ENCODE measurements at places on chromosomes 2 and 18.

- DNase-seq, result no peak
Observed at GRCh38 chr2:218266316-218266979, 3.5 kb downstream of the AAMP start.

- no peak for DNase-seq
Observed at GRCh38 chr2:231357931-231358330, 37.6 kb upstream of the B3GNT7 start.

DNA sequence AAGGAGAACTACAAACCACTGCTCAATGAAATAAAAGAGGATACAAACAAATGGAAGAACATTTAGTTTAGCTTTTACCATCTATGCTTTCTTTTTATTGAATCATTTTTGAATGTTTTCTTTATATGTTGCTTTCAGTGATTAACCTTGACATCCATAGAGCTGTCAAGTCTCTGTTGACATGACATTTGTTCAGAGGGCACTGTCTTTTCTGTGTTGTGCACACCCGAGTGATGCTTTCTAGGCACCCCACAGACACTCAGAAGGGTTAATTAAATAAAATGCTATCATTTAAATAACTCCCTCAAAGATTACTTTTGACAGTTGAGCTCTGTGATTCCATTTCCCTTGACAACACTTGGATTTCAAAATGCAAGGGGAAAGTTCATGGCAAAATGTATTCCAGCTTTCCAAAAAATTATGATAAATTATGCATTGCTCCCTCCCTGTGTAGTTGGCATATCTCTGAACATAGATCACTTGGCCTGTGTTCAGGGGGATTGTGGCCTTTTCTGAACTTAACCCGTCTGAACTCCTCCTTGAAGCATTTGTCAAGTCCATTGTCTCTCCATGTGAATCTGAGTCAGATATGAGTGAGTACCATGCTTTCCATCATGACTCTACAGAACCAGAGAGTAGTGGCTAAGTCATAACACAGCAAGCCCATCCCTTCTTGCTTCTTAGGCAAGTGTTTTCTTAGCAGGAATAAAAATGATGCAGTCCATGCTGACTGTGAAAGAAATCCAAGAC lies 372.6 kb downstream of the RPRM start:
- no peak for DNase-seq

DNA sequence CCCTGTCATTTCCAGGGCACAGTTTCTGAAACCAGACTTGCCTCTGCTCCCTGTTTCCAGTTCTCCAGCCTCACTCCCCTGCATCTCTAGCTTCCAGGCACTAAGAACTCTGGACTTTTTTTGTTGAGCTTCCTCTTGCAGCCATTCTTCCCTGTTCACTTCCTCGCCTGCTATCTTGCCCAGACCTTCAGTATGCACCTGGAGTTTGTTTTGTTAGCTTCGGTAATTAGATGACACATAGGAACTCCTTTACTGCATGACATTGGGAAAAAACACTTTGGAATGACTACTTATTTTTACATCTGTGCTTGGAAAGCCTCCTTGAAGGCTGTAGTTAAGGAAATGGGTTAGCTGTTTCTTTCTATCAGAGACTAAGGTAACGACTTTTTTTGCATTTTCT lies 35.2 kb downstream of the OTOF start:
- DNase-seq, result no peak

DNA sequence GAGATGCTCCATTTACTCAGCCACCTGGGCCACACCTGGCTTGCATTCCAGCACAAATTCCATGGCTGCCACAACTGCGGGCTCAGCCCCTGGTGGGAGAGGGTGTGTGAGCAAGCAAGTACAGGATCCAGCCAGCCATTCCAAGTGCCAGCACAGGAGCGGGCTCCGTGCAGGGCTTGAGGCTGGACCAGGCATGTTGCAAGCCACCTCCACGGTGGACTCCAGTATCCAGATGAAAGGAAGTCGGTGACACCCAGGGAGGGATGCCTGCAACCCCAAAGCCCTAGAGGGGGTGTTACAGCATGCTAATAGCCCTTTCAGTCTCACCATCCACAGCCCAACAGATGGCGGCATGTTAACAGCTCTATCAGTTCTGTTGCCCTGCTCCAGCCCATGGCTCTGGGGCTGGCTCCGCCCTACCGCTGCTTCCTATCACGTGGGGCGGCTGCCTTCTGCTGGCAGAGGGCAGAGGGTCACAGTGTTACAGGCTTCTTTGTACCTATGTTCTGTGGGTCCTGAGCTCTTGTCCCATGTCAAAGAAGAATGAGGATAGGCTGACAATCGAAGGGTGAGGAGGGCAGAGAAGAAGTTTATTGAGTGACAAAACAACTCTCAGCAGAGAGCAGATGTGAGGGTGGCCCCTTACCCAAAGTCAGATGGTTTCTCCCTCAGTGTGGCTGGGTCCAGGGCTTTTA lies 11.7 kb upstream of the GORASP2 start:
- DNase-seq, result no peak

DNA sequence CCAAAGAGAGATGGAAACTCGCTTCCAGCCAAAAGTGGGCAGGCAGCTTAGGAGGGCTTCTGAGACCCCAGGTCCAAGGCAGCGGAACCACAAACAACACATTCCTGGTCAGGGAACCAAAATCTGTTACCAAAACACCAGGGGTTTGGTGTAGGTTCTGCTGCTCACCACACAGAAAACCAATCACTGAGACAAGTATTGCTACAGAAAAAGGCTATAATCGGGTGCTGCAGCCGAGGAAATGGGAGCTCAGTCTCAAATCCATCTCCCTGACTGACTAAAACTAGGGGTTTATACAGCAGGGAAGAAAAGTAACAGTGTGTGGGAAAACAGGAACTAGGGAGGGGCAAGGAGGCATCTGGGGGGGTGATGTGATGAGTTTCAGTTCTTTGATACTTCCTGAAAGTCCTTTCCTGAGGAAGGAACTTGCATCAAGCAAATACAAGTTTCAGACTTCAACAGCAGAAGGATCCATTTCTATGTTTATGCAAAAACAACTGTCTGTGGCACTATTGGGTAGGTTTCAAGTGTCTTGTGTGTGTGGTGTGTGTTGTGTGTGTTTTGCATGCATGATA lies 108.0 kb downstream of the FAM168B start:
- DNase-seq, result no peak

DNA sequence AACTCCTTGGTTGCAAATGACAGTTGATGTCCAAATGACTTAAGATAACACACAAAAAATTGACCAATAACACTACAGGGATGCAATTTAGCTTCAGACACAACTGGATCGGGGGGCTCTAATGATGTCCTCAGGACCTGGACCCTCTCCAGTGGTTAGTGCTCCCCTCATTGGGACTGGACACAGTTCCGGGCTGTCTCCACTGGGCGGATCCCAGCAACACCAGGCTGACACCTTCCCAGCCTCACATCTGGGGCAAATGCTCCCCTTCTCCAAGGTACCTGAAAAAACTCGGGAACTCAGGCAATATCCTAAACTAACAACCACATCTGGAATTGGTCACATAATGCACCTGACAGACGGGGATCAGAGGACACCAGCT lies 48.7 kb downstream of the PSMG2 start:
- DNase-seq, result no peak

GRCh38 chr18:10953672-10954071 lies 195.7 kb downstream of the PIEZO2 start:
- DNase-seq, result no peak

- no peak for DNase-seq
Observed at GRCh38 chr2:233791883-233792329, 13.8 kb downstream of the MROH2A start.

DNA sequence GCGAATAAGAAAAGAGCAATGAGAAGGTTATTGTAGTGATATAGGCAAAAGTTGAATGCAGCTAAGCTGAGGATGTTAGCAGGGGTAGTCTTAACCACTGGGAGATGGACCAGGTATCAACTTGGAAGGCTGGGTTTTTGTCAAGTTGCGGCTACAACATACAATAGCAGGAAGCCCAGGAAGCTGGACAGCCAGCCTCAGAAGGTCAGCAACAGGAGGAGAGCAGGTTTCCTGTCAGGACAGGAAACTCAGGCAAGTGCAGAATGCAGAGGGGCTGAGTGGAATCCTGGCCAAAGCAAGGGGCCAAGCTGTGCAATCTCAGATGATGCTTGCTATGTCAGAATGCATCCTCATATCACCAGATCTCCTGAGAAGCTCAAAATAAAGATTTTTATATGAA lies 530.0 kb upstream of the ID2 start:
- DNase-seq, result no peak

DNA sequence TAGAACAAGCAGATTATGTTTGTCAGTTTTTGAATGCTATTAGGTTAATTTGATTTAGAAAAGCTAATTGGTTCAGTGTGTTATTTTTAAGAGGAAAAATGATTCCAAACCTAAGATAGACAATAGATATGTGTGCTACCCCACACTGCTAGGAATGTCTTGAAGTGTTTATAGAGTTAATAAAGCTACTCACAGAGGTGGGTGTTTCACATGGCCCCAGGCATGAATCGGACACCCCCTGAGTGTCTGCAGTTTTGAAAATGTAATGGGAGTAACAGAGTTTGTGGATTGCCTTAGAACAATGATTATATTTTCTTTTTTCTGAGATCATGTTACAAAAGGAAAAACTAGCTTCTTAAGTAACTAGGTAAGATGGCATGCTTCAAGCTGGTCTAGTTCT lies 348.3 kb downstream of the ADCYAP1 start:
- no peak for DNase-seq

- DNase-seq, result no peak
Observed at GRCh38 chr2:222752746-222753145, 81.3 kb downstream of the MOGAT1 start.

DNA sequence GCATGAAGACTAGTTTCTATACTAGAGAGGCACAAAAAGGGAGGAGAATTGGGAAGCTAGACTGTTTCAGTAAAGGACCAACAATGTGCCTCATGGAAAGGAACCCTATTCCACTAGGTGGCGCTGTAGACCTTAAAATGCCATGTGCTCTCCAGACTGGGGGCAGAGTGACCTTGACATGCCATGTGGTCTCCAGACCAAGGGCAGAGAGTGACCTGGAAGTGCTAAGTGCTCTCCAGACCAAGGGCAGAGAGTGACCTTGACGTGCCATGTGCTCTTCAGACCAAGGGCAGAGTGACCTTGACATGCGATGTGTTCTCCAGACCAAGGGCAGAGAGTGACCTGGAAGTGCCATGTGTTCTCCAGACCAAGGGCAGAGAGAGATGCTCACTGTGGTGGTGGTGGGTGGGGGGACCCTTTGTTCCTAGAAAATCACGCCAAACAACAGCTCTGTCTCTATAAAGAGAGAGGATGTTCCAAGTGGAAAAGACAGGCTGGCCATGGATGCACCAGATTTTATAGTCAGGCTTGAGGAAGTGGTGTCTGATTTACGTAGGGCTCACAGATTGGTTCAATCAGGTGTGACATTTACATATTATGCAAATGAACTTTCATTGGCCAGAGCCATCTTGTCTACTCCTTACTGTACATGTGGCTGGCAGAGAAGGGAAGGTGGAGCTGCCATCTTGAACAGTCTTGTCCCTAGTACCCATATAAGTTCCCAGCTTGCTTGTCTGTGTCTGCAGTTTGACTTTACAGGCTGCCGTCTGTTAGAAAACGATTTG lies 344.0 kb upstream of the DDX18 start:
- DNase-seq, result no peak

GRCh38 chr2:1766851-1767811 lies 22.8 kb upstream of the PXDN start:
- no peak for DNase-seq

DNA sequence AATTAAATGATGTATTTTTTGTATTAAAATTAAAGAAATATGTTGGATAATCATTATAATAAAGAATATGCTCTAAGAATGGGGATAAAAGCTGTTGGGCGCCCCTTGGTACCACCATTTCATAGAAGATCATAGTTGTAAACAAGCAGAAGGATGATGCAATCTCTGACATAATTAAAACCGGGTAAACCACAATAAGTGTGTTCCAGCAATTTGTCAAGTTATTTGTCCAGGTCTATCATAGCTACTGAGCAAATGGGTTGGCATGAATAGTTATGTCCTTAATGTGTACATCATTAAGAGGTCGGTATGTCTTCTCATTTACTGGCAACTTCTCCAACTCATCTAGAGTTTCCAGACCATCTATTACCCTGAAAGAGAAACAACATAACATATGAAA lies 6.7 kb upstream of the CLK1 start:
- no peak for DNase-seq

GRCh38 chr2:5562426-5562825 lies 129.8 kb upstream of the SOX11 start:
- DNase-seq, result no peak

- no peak for DNase-seq
Observed at GRCh38 chr2:121897335-121897970, 142.0 kb downstream of the TSN start.

DNA sequence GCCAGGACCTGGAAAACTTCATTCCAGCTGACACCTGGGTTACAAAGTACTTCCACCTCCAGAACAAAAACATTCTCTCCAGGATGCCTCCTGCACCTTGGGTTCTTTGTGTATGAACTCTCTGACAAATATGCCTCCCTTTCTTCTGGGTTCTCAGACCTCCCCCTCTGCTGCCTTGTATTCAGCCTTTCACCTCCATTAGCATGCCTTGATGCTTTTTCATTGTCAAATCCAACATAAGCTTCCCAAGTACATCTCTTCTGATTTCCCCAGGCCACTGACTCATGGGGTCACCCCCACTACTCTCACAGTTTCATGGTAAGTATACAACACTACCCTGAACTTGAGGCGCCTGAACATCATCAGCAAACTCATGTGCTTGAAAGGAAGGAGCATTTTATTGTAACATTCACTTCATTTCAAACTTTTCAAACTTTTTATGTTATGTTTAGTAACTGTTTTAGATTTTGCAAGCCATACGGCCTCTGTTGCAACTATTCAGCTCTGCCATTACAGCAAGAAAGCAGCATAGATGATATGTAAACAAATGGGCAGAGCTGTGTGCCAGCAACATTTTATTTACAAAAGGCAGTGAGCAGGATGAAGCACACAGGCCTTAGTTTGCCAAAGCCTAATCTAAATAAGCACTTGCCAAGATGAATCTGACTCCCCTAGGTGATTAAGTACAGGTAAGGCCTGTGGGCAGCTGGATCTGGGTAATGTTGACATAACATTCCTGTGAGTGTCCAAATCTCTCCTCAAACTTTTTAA lies 32.5 kb upstream of the MRPS9 start:
- DNase-seq, result no peak

- DNase-seq, result no peak
Observed at GRCh38 chr2:12236136-12236844, 480.4 kb upstream of the TRIB2 start.

DNA sequence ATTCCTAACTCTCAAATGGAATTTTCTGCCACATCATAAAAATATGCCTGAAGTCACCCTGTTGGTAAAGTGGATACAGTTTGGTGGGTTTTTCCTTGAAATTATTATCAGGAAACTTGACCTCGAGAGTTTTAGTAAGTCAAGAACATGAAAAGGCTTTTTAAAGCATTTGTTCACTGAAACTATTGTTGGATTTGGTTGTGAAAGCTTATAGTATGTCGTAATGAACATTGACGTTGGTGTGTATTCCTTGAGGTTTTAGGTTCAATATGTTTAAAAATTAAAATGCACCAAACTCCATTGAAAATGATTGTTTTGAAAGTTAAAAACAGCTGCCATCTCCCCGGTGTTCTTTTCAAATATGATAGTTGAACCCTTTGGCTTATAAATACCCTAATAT lies 30.8 kb downstream of the AOX1 start:
- DNase-seq, result no peak

GRCh38 chr2:26767129-26767528 lies 3.0 kb downstream of the SLC35F6 start:
- DNase-seq, result no peak

- DNase-seq, result no peak
Observed at GRCh38 chr2:27916293-27916995, 25.9 kb downstream of the BABAM2 start.

Data from stimulated activated CD4-positive, alpha-beta T cell treated with anti-CD3 and anti-CD28 coated beads, Interleukin-1b, Interleukin-23, amount 100 ng/mL, for 1 hour (primary cell).